ENCODE measurements at places on chromosomes 1 and 21. TPM values are rescaled to one million over a fixed set of nuclear protein-coding genes. Genes with fewer than 3 reads are reported as not detected.

The OPRD1 gene
- under 0.01 TPM for total RNA-seq

The SELL gene
- total RNA-seq, result 0.42 TPM

The S100A7 gene
- not detected for total RNA-seq

The BSND gene
- not detected for total RNA-seq

The UBE2U gene
- total RNA-seq, result not detected

The CD2 gene
- 4.3 TPM for total RNA-seq

The TENT5C gene
- 6.8 TPM for total RNA-seq

The UBASH3A gene
- total RNA-seq, result 0.78 TPM

GRCh38 chr21:17784604-17785402 lies 34.4 kb downstream of the C21orf91 start:
- no peak for DNase-seq

GRCh38 chr1:172939475-172939874 lies 111.3 kb downstream of the TNFSF18 start:
- DNase-seq, result no peak

DNA sequence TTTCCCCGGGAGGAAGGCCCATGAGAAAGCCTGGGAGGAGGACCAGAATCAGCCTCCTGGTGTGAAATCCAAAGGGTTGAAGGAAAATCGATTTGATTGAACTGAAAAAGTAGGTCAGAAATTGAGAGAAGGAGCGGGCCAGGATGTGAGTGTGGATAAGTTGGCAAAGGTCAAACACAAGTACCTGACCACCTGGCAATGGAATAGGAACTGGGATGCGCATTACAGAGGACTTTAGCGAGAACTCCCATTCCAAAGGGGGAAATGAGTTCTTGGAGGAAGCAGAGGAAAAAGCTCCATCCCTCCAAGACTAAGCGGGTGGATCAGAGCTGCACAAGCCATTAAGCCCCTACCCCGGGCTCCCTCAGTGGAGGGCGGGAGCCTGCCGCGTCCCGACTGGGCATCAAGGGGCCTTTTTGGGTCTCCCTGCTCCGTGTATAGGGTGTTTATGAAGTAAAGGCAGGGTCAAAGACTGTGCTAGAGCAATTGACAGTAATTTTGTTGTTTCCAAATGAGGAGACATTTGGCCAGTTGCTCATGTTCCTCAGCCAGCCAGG lies 56.4 kb downstream of the TGFB2 start:
- DNase-seq, result no peak

DNA sequence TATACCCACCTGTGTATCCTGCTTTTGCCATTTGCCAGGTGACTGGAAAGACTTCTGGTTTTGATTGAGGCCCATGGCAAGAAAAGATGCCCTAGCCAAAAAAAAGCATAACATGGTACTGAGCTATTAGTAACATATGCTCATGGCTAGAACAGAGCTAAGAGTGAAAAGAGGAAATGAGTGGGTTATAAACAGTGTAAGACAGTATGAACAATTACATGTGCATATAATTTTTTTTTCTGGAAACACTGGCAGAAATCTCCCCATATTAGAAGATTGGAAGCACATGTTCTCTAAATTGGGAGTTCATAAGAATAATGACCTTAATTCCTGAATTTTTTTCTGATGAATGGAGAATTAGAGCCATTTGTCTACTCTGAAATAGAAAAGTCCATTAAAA lies 41.2 kb upstream of the PDC start:
- DNase-seq, result no peak

- no peak for DNase-seq
Observed at GRCh38 chr1:105678334-105678733, 1378.1 kb upstream of the PRMT6 start.

- no peak for DNase-seq
Observed at GRCh38 chr1:209095627-209096595, 487.6 kb upstream of the CAMK1G start.

DNA sequence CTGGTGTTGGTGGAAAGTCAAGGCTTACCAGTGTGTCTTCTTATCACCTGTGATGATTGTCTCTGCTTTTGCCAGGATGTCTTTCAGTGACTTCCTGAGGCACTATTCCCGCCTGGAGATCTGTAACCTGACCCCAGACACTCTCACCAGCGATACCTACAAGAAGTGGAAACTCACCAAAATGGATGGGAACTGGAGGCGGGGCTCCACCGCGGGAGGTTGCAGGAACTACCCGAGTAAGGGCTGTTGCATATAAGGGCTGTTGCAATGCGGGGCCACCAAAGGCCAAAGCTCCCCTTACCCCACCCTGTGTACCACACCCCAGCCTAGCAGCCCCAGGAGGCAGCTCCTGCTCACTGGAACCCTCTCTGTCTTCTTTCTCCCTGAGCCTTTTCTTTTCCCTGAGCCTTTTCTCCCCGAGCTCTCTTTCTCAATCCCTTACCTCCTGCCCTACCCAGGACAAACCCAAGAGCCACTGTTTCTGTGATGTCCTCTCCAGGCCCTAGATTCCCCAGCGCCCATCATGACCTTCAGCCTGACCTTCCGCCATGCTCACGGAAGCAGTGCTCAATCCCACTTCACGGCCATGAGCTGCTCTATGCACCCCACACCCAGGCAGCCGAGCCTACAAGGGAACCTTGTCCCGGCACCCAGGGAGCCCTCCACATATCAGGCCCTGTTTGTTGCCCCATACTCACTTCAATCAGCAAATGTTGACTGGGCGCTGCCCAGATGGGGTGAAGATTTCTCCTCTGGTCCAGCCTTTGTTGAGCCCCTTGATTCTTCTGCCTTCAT lies 40.6 kb downstream of the CAPN2 start:
- no peak for DNase-seq

DNA sequence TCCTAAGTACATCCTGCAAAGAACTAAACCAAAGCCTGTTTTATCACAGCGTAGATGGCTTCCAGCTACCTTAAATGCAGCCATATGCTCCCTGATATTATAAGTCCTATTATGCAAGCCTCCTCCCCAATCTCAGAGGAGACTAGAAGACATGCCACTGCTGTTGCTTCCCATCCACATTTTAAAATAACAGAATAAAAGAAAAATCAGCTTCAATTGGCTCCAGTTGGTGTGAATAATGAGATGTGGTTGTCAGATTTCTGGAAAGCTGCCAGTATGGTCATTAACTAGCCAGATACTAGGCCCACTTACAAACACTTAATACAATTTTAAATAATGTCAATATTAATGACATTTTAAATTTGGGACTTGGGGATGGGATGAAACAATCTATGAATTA lies 25.7 kb downstream of the WARS2 start:
- no peak for DNase-seq

- no peak for DNase-seq
Observed at GRCh38 chr1:215003686-215004085, 78.9 kb upstream of the KCNK2 start.

GRCh38 chr1:204563780-204564179 lies 47.6 kb downstream of the MDM4 start:
- no peak for DNase-seq

DNA sequence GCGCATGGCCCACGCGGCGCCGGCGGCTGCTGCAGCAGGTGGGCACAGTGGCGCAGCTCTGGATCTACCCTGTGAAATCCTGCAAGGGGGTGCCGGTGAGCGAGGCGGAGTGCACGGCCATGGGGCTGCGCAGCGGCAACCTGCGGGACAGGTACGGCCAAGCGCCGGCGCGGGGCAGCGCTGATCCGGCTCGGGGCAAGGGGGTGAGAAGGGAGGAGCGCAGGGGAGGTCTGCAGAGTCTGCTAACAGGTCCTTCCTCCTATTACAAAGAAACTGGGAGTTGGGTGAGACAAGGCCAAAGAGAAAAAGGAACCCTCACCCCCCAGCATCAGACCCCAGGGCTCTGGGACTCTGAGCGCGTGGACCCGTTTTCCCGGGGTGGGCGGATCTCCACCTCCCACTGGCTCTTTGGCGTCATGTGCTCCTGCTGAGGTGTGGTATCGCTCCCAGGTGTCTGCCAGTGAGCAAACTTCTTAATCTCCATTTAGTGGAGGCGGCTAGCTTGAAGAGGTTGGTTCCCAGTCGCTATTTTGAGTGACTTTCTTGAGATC lies 431 bp downstream of the MTARC1 start:
- DNase-seq, result no peak

DNA sequence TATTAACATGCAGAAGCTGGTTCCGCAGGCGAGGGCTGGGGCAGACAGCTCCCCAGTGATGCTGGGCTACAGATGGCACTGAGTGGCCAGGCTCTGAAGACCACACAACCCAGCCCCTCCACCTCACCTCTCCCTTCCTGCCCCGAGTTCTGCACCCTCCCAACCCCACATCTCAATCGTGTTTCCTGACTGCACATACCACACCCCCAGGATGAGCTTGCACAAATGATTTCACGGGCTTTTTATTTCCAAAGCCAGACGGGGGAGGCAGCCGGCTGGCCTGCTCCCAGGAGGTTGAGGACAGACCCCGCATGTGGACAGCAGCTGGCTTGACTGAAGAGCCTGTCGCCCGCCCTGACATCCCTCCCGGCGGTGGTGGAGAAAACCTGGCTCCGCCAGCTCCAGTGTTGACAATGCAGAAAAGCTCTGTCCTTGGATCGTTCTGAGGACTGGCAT lies 21.4 kb upstream of the ALDH4A1 start:
- DNase-seq, result no peak

GRCh38 chr1:225888289-225888897 lies 553 bp downstream of the LEFTY1 start:
- no peak for DNase-seq

DNA sequence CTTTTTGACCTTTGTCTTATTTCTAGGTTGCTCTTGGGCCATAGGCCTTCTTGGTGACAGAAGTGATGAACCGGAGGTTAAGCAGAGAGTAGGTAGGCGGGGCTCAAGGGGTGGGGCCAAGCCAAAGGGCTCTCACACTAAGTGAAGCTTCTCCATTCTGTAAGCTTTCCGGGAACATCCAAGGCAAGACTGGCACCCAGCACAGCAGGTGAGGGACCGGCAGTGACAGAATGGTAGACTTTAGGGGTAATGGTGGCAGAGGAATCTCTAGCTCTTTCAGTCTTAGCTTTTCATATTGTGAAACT lies at the start of gene TNFAIP8L2:
TNFAIP8L2 (plus strand) TSS at position 135 of the 305 bp plus-strand sequence. CDS start 2,049 bp downstream, outside the sequence.
- DNase-seq, result no peak

DNA sequence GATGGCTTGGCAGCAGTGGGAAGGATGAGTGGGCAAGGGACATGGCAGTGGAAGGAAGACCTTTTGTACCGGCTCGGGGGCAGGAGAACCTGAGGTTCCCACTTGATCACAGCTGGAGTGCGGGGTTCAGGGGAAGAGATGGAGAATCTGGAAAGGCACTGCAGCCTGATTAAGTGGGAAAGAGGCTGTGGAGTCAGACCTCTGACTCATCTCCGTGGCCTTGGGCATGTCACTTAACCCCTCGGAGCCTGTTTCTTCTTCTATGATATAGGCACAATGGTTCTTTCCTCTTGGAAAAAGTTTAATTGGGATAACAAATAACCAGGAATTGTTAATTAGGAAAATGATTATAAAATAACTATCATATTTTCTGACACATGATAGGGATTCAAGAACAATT lies 13.1 kb upstream of the TMEM61 start:
- DNase-seq, result no peak

DNA sequence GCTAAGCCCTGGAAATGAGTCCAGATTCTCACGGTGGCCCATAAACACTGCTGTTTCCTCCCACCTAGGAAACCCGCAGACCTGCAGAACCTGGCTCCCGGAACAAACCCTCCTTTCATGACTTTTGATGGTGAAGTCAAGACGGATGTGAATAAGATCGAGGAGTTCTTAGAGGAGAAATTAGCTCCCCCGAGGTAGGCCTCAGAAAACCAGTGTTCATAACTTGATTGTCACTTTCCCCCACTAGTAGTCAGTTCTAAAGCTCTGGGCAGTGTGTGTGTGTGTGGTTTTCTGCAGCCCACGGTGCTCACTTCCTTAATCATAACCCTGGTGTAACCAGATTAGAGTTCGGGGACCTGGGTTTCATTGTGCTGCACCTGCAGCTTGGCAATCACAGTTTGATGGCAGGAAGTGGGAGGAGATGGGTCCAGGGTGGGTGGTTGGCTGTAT lies 39.1 kb downstream of the CLIC6 start:
- DNase-seq, result no peak

DNA sequence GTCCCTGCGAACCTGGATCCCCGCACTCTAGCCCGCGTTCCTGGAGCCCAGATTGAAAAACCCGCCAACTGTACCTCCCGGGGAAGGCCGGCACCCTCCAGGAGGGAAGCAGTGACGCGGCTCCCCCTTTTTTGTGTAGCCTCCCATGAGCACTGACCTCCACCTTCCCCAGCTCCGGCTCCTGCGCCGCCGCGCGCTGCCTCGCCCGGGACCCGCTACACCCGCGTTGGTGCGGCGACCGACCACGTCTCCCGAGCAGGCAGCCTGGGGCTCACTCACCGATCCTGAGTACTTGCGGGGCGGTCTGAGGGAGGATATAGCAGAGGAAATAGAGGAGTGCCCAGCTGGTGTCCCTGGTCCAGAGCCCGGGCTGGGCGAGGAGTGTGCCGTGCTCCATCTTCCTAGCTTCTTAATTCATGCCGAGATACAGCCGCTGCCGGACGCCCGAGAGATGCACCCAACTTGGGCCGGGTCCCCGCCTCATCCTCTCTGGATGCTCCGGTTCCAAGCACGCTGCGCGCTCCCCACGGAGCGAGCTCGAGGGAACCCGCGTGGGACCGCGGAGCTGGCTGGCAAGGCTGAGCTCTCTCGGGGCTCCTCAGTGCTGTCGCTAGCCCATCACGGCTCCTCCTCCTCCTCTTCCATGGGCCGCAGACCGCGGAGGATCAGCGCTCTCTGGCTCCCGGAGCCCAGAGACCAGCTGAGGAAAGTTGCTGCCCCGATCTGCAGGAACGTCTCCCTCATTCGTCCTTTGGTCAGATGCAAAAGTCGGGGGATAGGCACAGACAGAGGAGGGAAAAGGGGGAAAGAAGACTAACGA lies 482 bp downstream of the GRIK1 start:
- DNase-seq, result no peak

- no peak for DNase-seq
Observed at GRCh38 chr1:197481101-197481500, 213.0 kb downstream of the CRB1 start.

DNA sequence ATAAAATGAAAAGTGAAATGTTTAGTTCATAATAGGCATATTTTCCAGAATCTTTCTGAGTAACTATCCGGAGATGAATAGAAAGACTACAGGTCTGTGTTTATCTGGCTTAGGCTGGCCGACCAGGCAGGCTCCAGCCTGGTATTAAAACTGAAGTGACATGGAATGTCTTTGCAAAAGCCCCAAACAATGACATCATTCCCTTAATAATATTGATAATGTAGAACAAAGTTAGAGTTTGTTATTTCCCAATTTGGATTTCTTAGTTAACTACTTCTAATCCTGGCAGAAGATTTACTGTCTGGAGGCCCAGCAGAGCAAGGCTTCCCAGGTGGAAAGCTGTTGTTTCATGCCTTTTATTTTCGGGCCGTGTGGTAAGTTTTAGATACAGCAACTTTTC lies 207.7 kb downstream of the GREM2 start:
- DNase-seq, result no peak

DNA sequence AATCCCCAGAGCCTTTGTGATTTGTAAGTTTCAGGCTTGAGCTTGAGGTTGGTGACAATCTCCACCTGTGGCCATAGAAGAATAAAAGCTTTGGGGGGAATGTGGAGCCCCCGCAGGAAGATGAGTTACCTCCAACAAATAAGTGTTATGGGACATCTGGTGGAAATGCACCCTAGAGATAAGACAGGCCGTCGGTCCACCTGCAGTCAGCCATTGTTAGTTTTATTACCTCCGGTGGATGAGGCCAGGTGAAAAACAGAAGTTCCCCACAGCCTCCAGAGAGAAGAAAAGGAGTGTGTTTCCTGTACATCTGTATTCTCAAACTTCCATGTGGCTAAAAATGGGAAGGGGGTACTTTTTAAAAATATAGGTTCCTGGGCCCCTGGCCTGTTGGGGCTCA lies 137.4 kb downstream of the KAZN start:
- no peak for DNase-seq

GRCh38 chr1:156499194-156499841 lies 1.3 kb downstream of the MEF2D start:
- DNase-seq, result no peak

- DNase-seq, result no peak
Observed at GRCh38 chr1:226203240-226203639, 16.7 kb upstream of the ACBD3 start.
